ENCODE measurements at places on chromosomes 12 and 14. TPM values are rescaled to one million over a fixed set of nuclear protein-coding genes. Genes with fewer than 3 reads are reported as not detected.

Gene RAD52
- total RNA-seq: 21.2 TPM

Gene KRT80
- not detected for total RNA-seq

Gene SERPINA5
- 1.4 TPM for total RNA-seq

Gene PTPN21
- 25.3 TPM for total RNA-seq

DNA sequence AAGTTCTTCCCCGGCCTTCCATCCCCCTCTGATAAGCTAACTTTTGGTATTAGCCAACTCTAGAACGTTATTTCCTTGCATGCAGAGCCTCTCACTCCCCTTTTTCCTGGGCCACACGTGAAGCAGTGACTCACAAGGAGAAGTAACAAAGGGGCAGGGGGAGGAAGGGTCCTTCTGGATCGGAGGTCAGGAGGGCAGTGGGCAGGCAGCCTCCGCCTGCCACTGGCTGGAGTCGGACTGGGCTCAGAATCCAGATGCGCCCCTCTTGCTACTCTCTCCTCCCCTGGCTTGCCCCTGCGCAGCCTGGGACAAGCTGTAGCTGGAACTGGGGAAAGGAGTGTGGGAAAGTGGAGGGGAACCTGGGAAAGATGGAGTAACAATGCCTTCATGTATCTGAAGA, 55.0 kb downstream of the TPCN1 start:
- H3K27me3 ChIP-seq: no peaks in the 10 kb centered on the region
- DNase-seq: no peak
- no peak overlapping the region for H3K4me3 ChIP-seq
- peaks cover 28% of the 10 kb centered on the region for H3K4me1 ChIP-seq

DNA sequence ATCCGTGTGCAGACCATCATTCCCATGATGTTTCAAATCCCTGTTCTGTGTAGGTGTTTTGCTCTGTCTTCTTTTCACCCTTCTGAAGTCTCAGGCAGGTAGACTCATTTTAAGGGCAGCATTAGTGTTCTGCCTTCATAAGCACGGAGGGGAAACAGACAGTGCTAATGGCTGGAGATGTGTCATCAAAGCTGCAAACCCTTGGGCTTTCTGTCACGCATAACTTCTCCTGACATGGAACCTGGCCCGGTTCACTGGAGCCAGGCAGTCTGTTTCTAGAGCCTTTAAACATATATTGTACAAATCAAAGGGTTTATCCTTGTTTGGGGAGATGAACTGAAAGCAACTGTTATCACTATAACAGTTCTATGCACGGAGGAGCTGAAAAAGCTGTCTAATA, 141.4 kb downstream of the TMEM132D start:
- no peak overlapping the region for H3K27ac ChIP-seq
- H3K27me3 ChIP-seq: no peaks in the 10 kb centered on the region
- H3K4me1 ChIP-seq: peaks cover 3% of the 10 kb centered on the region
- no peak for DNase-seq
- H3K36me3 ChIP-seq: peaks cover 6% of the 10 kb centered on the region

DNA sequence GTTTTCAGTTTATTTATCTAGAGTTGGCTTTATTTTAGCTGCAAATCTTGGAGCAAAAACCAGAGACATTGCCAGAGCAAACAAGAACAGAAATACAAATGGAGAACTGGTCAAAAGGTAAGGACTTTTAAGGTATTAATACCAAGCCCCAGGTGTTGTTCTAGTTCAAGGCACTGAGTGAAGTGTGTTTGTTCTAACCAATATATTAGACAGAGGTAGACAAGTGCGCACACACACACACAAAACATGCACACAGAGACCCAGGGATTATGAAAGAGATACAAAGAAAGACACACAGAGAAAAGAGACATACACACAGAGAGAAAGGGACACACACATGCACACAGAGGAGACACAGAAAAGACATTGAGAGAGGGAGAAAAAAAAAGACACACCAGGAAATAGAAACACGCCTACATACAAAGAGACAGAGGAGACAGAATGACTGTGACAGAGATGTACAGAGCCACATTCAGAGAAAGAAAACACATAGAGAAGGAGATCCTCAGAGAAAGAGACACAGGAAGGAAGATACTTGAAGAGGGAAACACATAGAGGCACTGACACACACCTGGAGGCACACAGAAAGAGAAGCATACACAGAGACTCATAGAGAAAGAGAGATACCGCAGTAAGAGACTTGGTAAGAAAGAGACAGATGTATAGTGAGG, 50.2 kb downstream of the MIPOL1 start:
- no peaks in the 10 kb centered on the region for H3K36me3 ChIP-seq
- no peaks in the 10 kb centered on the region for H3K4me1 ChIP-seq
- no peak overlapping the region for H3K27ac ChIP-seq
- H3K4me3 ChIP-seq: no peak overlapping the region

GRCh38 chr14:100546051-100546443, 41.2 kb downstream of the BEGAIN start:
- no peaks in the 10 kb centered on the region for H3K36me3 ChIP-seq
- H3K27me3 ChIP-seq: no peaks in the 10 kb centered on the region
- peaks cover 6% of the 10 kb centered on the region for H3K4me1 ChIP-seq
- H3K4me3 ChIP-seq: no peak overlapping the region
- H3K27ac ChIP-seq: no peak overlapping the region
- DNase-seq: no peak

DNA sequence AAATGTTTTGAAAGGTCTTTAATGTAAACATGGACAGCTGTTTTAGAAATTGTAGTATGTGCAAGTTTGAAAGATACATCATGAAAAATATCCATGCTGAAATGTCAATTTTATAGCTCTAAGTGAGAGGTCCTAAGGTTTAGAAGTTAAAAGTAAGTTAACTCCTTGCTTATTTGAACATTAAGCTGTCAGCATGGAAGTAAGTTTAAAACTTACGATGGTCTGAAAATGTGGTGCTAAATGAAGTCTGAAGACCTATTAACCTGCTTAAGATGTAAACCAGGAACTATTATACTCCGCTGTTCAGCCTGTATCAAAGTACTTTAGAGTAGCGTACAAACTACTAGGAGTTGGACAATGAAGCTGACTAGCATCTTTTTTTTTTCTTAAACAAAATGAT, 1082.4 kb downstream of the TMTC2 start:
- H3K27ac ChIP-seq: no peak overlapping the region
- H3K4me1 ChIP-seq: no peaks in the 10 kb centered on the region
- H3K27me3 ChIP-seq: no peaks in the 10 kb centered on the region
- DNase-seq: no peak
- no peaks in the 10 kb centered on the region for H3K36me3 ChIP-seq

GRCh38 chr12:68483592-68484383, 126.9 kb upstream of the RAP1B start:
- DNase-seq: no peak
- H3K27ac ChIP-seq: peak overlapping the region; percentile 87
- no peaks in the 10 kb centered on the region for H3K27me3 ChIP-seq
- no peak overlapping the region for H3K4me3 ChIP-seq

DNA sequence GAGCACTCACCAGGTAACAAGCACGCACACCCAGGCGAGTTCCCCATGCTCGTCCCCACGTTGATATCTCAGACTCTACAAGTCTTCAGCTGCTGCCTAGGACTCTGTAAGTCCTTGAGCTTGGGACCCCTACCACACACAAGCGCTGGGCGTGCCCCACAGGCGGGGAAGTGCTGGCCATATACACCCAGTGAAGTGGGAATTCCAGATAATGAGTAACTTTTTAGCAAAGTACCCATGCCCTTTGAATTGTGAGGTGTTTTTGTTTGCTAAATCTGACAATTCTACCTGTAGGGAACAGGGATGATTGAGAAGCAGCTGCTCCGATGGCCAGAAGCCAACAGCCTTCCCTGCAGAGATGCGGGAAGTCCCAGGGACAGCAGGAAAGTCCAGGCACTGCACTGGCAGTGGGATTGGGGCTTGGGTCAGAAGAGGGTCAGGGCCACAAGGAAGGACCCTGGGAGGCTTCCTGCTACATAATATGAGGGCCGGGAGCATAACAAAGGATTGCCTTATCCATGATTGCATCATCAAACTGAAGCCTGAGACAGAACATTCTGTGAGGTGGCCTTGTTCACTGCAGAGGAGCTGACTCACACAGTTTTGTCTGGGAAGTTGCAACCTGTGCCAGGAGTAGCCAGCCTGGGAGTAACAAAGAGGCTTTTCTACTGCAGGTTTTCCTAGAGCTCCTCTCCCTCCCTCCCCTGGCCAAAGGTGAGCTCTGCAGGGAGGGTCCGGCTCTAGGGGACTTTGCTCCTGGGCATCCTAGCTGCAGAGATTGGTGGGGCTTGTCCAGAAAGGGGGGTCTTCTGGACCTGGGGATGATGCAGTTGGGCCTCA, 13.2 kb upstream of the SERPINA3 start:
- H3K4me1 ChIP-seq: peaks cover 54% of the 10 kb centered on the region
- peak overlapping the region; percentile 96 for H3K27ac ChIP-seq
- H3K36me3 ChIP-seq: no peaks in the 10 kb centered on the region

DNA sequence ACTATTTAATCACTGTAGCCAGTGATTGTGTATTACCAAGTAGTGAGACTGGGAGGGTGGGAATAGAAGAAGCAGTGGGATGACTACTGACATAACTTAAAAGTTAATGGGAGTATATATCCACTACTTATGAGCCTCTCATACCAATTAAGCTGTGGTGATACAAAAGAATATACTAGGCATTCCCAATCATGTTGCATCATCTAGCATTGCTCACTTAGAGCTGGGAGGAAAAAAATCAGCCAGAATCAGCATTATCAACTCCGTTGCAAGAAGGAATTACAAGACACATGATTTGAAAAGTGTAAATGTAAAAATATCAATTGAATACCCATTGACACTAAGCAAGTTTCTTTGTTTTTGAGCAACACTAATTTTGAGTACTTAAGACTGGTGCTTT, 745 bp upstream of the PPP1R36 start:
- no peaks in the 10 kb centered on the region for H3K4me1 ChIP-seq
- DNase-seq: no peak
- H3K36me3 ChIP-seq: no peaks in the 10 kb centered on the region

DNA sequence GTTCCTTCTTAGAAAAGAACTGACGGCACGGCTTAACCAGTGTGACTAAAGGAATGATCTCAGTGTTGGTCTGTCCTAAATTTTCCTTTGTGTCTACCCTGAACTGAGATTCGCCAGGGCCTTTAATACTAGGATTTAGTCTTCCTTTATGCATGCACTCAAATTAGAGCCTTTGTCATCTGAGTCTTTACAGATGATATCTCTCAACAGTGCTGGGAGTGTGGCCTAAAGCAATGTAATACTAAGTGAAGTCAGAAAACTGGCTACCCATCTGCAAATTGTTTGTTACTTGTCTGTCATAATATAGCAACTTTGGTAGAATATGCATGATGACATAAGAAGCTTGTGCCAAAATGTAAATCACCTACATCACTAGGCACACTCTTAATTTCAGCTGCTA, 95.4 kb downstream of the PTPRO start:
- DNase-seq: no peak
- no peak overlapping the region for H3K27ac ChIP-seq
- no peak overlapping the region for H3K4me3 ChIP-seq
- H3K4me1 ChIP-seq: no peaks in the 10 kb centered on the region

- peaks cover 11% of the 10 kb centered on the region for H3K4me1 ChIP-seq
- H3K4me3 ChIP-seq: no peak overlapping the region
- H3K36me3 ChIP-seq: peaks cover 18% of the 10 kb centered on the region
- no peaks in the 10 kb centered on the region for H3K27me3 ChIP-seq
These were observed 21.8 kb downstream of the ADCY6 start for GRCh38 chr12:48767047-48767446.

DNA sequence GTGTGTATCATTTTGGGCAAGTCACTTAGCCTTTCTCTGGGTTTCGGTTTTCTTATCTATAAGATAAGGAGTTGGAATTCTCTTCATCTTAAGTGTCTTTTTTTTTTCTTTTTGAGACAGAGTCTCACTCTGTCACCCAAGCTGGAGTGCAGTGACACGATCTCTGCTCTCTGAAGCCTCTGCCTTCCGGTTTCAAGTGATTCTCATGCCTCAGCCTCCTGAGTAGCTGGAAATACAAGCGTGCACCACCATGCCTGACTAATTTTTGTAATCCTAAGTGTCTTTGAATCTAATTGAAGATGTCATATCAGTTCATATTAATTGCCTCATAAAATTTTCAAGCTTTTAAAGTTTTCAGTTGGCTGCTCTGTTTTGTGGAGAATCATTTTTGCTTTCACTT, 4.0 kb downstream of the SRGAP1 start:
- no peaks in the 10 kb centered on the region for H3K27me3 ChIP-seq
- H3K27ac ChIP-seq: no peak overlapping the region
- DNase-seq: no peak
- peaks cover 34% of the 10 kb centered on the region for H3K4me1 ChIP-seq

DNA sequence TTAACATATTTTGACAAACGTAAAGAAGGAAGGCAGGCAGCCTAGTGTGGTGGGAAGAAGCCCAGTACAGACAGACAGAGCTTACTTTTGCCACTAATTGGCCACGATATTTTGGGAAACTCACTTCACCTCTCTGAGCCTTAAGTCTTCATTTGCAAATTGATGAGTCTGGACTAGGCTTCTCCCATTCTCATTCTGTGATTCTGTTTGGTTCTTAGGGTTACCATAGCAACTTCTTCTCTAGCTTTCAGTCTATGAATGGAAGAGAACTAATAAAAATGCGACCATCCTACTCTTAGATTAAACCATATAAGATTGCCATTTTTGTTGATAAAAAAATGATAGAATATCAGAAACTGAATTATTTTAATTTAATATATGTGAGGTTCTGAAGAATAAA, 210.5 kb downstream of the SNAPC1 start:
- H3K27ac ChIP-seq: no peak overlapping the region
- H3K27me3 ChIP-seq: no peaks in the 10 kb centered on the region
- H3K4me3 ChIP-seq: no peak overlapping the region
- peaks cover 5% of the 10 kb centered on the region for H3K4me1 ChIP-seq
- DNase-seq: no peak

DNA sequence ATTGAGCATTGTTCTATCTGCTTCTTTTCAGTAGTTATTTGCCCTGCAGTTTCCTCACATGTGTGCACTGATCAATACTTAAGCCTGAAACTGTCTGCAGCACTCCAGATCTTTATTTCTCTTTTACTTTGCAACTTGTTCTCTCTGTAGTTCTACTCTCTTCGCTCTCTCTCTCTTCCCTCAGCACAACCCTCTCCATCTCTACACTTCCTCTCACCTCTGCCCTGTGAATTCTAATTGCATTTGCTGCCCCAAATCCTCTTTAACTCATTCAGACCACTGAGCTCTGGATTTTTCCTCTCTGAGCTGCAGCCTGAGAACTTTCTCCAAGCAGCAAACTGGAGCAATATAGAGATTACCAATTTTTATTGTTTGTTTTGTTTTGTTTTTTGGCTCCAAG, 1035.5 kb downstream of the FSCB start:
- DNase-seq: no peak
- H3K27me3 ChIP-seq: no peaks in the 10 kb centered on the region
- no peaks in the 10 kb centered on the region for H3K36me3 ChIP-seq
- H3K27ac ChIP-seq: peak overlapping the region; percentile 23
- peaks cover 14% of the 10 kb centered on the region for H3K4me1 ChIP-seq

DNA sequence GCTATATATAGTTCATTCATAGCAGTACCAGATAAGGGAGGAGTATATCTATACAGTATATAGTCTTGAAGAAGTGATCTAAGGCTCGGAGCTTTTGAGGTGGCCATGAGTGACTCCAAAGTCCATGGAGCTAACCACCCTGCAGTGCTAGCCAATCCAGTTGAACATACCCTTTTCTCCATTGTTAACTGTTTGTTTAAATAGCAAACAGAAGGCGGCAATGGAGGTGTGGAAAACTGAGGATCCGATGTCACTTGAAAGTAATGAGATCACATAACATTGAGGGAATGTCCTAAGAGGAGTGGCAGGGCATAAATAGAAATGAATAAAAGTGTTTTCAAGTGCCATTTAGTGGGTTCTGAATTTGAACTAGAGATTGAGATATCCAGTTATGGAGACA, 12.4 kb upstream of the SNAPC1 start:
- no peak for DNase-seq
- H3K4me3 ChIP-seq: no peak overlapping the region
- no peak overlapping the region for H3K27ac ChIP-seq
- peaks cover 4% of the 10 kb centered on the region for H3K4me1 ChIP-seq

GRCh38 chr12:10624605-10625004, 11.2 kb upstream of the MAGOHB start:
- H3K4me1 ChIP-seq: no peaks in the 10 kb centered on the region
- no peak for DNase-seq
- H3K27me3 ChIP-seq: peaks cover 61% of the 10 kb centered on the region
- H3K36me3 ChIP-seq: no peaks in the 10 kb centered on the region

All from neural crest cell (in vitro differentiated cells).